ENCODE measurements at places on chromosomes 16 and 17.
A peak's percentile ranks its signal among the peaks of the same experiment; 100 is the strongest.

DNA sequence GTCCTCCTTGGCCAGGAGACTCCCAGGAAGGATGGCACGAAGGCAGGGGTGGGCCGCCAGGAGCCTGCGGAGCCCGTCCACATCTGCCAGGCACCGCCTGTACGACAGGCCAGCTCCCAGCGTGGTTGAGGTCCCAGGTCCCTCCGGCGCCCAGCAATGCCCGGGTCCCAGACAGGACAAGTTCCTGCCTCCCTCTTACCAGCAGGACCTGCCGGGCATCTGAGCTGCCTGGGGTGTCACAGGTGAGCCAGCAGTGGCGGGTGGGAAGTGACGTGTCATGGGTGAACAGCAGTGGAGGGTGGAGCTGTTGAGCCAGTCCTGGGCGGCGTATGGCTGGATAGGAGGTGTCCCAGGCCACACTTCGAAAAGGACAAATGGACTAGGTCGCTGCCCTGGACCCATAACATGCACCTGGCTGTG is 15.7 kb upstream of the BAHCC1 start:
- no peak for DNase-seq

DNA sequence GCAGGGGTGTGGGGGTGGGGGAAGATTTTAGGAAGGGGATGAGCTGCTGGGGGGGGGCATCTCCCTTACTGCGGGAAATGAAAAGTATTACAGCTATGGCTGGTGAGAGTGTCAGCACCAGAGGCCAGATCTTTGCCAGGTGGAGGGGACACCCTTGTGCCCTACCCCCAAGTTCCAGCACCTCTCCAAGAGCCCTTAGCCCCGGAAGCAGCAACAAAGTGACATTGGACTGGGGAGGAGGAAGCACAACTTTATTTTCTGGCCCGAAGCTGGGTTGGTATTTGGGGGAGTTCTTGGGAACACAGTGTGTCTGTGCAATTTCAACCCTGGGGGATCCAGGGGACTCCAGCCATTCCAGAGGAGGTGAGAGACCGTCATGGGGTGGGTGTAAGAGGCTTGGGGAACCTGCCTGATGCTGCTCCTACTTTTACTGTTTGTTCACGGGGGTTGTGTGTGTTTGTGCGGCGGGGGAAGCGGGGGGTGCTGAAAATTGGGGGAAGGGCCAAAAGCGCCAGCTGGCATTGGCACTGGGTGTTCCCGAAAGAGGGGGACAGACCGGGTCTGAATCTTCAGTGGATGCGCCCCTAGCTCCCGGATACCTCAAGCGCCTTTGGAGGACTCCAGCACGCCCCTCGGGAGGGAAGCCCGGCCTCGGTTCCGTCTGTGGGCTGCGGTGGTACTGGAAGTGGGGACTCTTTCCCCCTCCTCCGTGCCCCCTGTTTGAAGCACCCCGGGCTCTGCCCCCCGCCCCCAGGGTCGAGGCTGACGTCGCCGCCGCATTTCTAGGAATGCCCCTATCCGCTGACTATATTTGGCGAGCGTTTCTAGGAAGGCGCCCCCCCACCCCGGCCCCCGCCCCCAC is 230.3 kb downstream of the MRTFB start:
- peak; percentile 79 for DNase-seq

DNA sequence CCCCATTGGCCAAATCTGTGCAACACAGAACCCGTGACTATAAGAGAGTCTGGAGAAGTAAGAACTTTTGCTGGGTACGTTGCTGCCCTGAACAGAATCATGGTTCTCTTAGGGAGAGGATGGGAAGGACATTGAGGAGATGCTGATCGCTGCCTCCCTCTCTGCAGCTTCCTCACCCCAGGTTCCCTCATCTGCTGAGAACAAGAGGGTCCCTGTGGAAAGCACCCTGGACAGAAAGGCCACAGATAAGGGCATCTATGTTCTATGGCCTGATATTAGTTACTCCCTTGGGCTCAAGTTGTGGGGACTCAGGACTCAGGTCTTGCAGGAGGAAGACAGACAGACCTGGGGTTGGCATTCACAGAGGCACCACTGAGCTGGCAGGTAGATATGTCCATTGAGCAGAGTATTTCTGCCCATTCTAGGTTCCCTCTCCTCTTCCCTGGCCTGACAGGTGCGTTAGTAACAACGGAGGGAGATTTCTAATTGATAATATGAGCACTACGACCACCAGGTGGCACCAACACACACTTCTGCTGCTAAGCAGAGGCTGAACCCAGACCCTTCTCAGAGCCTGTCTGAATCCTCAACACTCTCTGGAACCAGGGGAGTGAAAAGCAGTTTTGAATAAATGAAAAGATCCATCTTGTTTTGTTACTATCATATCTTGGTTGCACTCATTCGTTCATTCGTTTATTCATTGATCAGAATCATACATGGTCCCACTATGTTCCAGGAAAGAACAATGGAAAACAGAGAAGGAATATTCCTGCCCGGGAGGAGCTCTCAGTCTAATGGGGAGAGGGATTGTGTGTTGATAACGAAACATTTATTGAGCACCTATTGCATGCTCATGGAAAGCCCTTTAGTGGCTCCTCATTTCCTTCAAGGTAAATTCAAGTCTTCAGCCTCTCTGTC is 56.4 kb downstream of the SLC6A2 start:
- peak; percentile 58 for DNase-seq

- DNase-seq, result peak; percentile 26
Observed at GRCh38 chr16:66444049-66444481, 17.0 kb downstream of the BEAN1 start.

DNA sequence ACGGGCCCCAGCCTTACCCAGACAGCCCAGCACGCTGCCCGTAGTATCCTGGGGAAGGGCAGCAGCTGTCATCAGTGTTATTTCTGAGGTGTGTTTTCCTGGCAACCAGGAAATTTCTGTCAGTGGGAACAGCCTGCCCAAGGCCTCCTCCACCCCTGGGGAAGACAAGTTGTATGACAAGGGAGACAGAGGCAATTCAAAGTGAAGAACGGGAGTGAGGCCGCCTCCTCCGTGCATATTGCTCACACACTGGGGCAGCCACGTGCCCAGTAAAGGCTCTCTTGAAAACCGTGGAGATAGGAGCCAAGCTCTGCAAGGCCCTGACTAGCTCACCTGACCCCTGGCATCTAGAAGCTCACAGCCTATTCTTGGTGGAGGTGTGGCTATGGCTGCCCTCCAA is 57.6 kb downstream of the RAI1 start:
- DNase-seq, result no peak

DNA sequence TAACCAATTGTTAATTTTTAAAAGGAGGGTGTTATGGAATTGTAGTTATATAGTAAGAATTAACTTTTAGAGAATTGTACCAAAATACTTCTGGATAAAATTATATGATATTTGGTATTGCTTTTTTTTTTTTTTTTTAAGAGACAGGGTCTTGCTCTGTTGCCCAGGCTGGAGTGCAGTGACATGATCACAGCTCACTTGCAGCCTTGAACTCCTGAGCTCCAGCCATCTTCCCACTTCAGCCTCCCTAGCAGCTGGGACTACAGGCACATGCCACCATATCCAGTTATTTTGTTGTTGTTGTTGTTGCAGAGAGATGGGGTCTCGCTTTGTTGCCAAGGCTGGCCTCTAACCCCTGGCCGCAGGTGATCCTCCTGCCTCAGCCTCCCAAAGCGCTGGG is 8.5 kb downstream of the ARSG start:
- DNase-seq, result no peak

Data from A549 (cell line).